Activated CD4-positive, alpha-beta T cell treated with anti-CD3 and anti-CD28 coated beads, Interleukin-2, amount 50 U/mL, for 16 hours (primary cell): ENCODE measurements at places on chromosomes 1 and 21.

DNA sequence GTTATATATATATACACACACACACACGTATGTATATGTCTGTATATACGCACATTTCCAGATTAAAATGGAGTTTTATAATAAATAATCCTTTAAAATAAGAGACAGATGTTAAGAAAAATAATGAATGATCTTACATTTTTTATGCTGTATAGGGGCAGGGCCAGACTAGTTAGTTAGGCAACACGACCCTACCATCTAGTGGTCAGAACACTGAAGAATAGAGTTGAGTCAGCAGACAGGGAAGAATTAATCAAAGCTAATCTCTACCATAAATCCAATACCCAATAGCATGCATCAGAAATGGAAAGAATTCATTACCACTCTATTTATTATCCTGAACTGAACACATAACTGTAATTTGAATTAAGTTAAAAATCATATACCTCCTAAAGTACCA lies 156.7 kb downstream of the BRINP3 start:
- DNase-seq = no peak

DNA sequence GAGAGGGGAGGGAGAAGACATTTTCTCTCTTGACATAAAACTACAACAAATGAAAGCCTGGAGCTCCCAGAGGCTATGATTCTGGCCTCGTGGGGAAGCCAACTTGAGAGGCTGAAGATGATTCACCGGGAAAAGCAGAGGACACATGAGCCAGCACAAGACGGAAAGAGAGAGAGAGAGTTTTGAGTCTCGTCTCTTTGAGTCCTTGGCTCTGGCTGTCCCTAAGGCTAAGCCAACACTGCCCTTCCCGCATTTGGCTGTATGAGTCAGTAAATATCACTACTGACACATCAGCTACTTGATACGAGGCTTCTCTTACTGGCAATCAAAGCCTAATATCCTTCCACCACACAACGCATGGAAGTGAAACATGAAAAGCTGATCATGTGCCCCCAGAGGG lies 95.5 kb downstream of the GRIK3 start:
- DNase-seq = no peak

DNA sequence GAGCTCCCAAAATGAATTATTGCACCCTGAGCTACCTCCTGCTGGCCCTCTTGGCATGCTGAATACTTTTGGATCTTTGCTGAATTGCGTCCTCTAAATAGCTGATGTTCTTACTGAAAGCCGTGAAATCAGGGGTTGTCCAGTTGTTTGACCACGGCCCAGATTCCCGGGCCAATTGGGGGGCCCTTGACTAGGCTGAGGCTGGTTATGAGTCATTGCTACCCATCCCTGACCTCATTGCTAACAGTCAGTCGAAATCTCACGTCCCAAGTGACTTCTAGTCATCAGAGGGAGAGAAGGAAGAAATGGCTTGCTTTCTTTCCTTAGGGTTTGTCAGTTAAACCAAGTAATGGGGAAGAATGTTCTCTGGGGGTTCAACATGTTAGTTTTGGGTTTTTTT lies 37.4 kb downstream of the SMYD2 start:
- DNase-seq = no peak

DNA sequence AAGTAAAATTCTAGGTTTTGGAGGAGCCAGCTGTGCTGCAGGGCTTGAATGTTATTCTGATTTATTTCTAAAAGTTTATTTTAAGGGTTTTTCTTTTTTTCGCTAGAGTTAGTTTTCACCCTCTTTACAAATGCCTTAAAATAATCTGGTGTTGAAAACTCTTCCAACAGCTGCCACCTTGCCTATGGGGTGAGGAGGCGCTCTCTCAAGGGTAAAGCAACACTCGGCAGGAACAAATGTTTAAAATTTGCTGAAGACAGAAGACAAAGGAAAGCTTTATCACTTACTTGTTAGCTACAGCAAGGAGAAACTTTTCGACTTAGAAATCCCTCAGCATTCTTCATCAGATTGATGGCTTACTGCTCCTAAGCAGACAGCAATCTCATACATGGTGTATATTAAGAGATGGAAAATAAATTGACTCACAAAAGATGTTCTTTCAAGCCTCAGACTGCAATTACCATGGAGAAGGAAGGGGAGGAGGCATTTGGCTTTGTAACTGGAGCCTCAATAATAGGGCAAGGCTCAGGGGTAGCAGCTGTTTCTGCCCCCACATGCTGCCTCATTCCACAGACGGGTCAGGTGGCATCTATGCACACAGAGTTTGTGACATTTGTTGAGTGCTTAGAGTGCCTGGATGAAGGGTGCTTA lies 79.8 kb upstream of the RALGPS2 start:
- DNase-seq = no peak

DNA sequence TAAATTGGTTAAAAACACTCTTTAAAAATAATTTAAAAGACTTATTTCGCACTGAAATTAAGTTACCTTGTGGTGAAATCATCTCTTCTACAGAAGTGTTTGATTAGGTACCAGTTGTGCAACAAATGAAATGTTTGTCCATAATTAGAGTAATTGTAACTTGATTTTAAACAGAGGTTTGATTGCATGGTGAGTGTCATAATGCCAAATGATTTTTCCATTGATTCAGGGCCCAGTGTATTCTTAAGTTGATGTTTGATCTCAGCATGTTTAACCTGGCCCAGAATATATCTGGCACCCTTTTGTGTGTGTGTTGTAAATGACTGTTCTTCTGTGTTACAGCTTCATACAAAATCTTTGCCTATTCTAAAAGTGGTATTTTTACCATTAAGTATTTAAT lies 28.5 kb downstream of the LRRC8B start:
- no peak for DNase-seq

GRCh38 chr1:229194096-229194495 lies 76.8 kb upstream of the RAB4A start:
- DNase-seq = no peak

GRCh38 chr1:189131576-189131975 lies 1346.1 kb downstream of the BRINP3 start:
- DNase-seq = no peak

DNA sequence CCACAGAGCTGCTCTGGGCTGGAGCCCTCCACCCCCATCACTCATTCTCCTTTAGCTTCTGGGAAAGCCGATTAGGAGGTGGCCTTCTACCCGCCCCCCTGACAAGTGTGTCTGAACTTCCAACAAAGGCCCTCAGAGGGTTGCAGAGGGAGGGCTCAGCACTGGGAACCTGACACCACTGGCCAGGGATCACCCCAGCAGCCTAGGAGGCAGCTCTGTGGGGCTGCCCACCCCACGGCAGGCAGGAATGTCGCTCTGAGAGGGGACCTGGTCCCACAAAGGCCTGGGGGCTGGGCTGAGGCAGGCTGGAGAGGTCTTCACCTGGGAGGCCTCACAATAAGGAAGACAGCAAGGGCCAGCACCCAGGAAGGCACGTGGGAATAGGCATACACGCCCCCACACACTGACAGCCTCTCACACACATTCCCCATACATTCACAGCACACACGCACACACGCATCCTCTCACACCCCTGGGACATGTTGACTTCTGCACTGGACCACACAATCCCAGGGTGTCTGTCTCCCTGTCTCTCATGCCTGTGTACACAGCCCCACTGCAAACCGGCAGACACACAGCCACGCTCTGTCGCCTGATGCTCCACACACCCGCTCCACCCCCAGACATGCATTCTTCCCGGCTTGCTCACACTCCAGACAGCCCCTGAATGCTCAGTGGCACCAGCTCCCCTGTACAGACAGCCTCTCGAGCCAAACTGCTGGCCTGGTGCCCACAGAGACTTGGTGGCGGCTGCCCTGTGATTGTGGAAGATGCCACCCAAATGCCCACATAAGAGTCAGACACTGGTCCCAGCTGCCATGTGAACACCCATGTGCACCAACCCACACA lies 30.7 kb downstream of the DMBX1 start:
- DNase-seq = no peak

DNA sequence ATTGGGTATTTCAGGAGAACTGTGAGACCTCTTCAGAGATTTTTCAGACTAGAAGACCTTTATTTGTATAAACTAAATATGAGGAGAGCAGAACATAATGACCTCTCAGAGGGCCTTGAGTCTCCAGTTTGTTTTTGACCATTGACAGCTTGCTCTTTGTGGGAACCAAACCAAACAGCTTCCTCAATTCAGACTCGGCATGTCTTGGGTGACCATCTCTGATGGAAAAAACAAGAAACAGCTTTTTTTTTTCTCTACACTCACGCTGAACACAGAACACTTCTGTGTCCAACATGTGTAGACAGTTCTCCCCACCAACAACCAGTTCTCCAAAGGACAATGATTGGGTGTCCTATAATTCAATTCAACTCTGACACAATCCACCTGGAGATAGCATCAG lies 11.5 kb downstream of the ATP1A4 start:
- DNase-seq = no peak

DNA sequence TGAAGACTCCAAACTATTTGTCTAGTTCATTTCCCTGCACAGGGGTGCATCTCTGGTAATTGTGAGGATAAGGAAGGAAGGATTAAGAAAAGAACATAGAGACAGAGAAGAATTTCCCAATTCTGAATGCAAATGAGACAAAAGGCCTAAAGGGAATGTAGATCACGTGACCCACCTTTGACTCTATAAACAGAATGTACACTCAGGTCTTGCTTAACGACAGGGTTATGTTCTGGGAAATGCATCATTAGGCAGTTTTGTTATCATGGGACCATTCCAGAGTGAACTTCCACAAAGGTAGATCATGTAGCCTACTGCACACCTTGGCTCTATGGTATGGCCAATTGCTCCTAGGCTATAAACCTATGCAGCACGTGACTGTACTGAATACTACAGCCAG lies 252.3 kb upstream of the ZP4 start:
- DNase-seq = no peak

GRCh38 chr1:111656086-111657017 lies 36.8 kb downstream of the RAP1A start:
- DNase-seq = no peak

GRCh38 chr1:110542725-110543124 lies 23.8 kb upstream of the KCNA10 start:
- DNase-seq = no peak

GRCh38 chr1:231046730-231047395 lies 6.8 kb upstream of the FAM89A start:
- no peak for DNase-seq

DNA sequence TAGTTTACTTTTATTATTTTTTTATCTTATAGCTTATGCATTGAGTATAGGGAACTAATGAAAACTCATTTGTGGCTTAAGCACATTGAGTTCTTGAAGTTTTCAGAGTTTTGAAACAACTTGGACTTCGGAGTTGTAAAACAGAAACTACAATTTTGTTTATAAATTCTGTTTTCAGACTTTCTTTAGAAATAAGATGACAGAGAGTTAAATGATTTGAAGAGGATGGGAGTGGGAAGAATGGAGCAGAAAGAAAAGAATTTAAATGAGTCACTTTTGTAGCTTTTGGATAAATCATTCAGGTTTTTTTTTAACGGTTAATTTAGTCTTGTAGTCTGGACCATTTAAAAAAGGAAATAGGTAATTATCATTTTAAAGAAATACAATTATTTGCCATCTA lies 32.3 kb downstream of the INKA2 start:
- DNase-seq = no peak

DNA sequence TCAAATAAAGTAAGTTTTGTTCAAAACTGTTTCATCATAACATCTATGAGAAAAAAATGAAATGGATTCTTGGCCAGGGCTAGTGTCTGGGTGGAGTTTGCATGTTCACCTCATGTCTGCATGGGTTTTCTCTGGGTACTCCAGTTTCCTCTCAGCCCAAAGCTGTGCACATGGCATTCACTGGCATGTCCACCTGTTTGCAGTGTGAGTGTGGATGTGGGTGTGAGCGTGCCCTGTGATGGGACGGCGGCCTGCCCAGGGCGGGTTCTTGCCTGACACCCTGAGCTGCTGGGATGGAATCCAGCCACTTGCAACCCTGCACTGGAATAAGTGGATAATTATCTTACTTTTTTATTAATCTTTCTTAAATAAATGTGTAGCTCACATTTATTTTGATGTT lies 185.5 kb downstream of the RYR2 start:
- DNase-seq = no peak

GRCh38 chr1:72023063-72023930 lies 259.0 kb downstream of the NEGR1 start:
- DNase-seq = no peak

- peak; percentile 72 for DNase-seq
These were observed 15.2 kb downstream of the BCAN start for GRCh38 chr1:156656806-156657740.
